ENCODE measurements at places on chromosomes 1 and 21.

DNA sequence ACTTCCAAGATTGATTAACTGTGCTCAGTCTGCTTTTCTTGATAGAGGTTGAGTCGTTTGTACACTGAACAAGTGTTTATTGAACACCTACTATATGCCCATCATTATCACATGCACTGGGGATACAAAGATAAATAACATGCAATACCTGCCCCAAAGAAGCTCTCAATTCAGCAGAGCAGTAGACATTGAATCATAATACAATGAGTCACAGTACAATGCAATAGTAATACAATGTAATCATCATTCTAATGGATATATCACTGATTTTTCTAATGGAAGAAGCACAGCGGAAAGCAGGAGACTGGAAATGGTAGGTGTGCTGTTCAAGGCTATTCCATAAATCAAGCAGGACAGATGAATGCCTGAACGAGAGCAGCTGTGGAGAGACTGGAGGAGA, 3.7 kb upstream of the SEC16B start:
- no peak for DNase-seq

DNA sequence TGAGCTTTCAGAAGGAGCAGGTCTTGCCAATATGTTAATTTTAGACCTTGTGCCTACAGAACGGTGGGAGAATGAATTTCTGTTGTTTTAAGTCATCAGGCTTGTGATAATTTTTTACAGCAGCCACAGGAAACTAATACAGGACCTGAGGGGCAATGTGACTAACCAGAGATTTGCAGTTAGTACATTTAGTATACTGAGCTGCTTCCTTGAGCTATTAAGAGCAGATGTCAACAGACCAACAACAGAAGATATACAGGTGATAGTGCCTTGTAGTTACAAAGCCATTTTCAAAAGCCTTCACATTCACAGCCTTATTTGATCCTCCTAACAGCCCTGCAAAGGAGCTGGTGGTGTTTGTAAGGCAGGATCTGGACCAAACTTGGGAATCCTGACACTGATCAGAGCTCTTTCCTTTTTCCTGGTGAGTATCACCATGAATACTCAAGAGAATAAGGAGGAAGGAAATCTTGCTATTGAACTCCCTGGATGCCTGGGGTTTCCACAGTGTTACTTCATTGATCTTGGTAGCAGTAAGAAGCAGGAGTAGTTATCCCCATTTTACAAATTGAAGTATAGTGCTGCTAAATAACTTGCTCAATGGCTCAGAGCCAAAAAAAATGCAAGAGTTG, 4.7 kb upstream of the SLAMF1 start:
- no peak for DNase-seq

DNA sequence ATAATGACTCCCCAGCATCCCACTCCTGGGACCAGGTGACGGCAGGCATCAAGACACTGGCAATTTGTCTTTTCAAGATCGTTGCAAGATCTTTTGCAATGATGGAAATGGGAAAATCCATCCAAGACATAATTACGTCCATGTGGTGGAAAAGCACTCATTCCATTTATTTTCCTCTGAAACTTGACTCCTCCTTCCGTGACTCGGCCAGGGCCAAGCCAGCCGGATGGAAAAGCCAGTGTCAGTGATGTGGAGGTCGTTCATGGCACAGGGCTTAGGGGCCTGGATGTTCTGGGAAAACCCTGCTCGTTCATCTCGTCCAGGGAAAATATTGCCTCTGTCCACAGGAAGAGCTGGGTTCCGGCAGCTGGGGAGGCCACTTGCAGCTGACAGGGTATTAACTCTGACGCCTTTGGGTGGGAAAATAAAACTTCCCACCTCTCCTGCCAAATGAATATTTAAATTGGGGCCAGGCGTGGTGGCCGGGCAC, 46.2 kb downstream of the C1orf198 start:
- DNase-seq = no peak

DNA sequence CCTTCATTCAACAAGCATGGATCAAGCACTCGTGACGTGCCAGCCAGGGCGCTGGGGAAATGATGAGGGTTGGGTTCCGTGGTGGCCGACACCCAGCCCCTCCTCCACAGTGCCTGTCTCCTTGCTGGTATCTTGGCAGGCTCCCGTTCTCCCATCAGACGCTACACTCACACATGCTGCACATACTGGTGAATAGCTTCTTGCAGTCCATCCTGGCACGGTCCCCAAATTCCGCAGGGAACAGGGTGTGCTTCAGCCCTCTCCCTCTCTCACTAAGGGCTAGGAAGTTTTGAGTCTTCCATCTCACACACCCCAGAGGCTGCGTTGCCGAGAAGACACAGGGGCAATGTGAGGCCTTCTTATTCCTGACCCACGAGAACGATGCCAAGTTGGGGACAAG, 10.1 kb upstream of the MEF2D start:
- DNase-seq = no peak

DNA sequence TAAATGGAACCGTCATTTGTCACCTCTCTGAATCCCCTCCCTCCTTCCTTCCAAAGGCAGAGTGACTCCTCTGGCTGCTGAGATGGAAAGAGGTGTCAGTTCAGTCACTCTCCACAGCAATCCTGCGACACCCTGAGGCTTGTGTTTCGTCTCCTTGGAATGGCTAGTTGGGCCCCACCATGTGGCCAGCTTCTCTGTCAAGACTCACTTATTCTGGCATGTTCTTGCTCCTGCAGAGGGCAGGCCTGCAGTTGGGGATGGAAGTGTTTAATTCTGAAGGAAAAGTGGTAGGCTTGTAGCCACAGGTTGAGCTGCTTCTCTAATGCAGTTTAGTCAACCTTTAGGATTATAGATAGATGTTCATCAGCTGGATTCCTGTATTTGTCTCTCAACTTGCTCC, 149.6 kb downstream of the LMO4 start:
- DNase-seq = no peak

DNA sequence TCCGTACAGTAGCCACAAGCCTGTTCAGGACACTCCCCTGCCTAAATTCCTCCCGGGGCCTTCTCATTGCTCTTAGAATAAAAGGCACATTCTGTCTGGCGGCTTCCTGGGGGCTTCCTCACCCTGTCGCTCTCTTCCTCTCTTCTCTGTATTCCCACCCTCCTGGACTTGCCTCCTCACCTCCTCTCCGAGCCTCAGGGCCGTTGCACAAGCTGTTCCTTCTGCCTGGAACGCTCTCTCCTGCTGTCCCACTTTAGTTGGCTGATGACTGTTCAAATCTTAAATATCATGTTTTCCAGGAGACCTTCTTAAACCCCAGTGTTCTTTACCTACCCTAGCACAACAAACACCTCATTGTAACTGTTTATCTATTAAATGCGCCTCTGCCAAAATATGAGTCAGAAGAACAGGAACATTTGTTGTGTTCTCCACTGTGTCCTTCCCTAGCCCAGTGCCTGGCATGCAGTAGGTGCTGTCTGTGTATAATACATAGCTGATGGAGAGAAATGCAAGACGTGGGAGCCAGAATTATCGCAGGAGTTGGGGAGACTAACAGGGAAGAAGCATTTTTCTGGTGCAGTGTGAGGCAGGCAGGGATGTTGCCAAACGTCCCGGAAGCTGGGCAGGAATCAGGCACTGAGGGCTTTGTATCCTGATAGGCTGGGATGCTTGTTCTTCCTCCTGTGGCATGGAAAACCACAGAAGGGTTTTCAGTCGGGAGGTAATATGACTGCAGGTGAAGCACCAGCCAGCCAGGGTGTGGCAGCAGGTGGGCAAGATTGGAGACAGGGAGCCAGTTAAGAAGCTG, 24.1 kb upstream of the THRAP3 start:
- no peak for DNase-seq

- DNase-seq = no peak
These were observed 9.2 kb upstream of the PTGS2 start for GRCh38 chr1:186689376-186689775.

DNA sequence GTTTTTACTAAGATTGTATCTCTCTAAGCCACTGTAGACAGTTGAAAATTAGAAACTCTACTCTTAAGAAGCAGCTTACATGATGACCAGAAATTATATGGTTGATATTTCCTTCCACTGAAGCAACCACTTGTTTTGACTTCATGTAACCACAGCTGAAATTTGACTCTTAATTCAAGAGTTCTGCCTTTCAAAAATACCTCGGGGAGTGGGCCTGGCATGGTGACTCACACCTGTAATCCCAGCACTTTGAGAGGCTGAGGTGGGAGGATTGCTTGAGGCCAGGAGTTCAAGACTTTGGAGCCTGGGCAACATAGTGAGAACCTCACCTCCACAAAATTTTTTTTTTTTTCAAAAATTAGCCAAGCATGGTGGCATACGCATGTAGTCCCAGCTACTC, 4.3 kb downstream of the AMPD1 start:
- no peak for DNase-seq

DNA sequence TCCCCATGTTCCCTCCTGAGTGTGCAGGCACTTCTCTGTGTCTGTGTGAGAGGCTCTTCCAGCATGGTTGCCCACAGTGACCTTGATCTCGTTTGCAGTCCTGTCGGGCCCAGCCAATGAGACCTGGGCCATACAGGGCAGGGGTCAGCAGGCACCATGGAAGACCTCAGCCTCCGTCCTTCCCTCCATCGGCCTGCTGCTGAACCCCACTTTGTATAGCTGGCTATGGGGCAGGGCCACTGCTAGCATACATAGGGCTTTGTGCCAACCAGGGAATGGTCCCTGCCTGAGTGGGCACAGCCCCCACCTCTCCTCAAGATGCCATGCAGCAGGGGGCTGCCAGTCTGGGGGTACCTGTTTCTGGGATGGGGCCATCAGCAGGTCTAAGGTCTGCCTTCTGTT, 3.8 kb downstream of the C1orf35 start:
- DNase-seq = no peak

DNA sequence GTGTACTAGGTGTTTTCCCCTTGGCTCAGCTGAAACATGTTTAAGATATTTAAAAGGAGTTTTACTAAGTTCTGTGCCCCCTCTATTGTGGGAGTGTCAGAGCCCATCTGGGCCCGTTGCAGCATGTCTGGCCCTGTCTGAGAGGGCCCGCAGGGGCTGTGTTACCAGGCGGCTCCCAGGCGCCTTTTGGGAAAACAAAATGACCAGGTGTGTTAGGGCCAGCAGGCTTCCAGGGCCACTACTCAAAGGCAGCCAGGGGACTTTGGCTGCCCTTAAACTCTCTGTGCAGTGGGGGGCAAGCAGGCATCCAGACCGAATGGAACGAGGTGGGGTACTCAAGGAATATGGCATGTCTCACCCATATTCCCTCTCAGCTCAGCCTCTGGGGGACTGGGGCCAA, 111.7 kb downstream of the KCNN3 start:
- no peak for DNase-seq

DNA sequence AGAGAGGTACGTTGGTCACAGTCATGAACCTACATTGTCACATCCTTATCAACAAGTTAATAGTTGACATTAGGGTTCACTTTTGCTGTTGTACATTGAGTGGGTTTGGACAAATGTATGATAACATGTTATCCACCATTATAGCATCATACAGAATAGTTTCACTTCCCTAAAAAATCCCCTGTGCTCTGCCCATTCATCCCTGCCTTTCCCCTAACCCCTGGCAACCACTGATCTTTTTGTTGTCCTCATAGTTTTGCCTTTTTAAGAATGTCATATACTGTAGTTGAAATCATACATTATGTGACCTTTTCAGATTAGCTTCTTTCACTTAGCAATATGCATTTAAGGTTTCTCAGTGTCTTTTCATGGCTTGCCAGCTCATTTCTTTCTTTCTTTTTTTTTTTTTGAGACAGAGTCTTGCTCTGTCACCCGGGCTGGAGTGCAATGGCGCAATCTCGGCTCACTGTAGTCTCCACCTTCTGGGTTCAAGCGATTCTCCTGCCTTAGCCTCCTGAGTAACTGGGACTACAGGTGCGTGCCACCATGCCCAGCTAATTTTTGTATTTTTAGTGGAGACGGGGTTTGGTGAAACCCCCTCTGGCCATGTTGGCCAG, 50.6 kb downstream of the UCK2 start:
- no peak for DNase-seq

GRCh38 chr1:165352442-165353293, 3.8 kb downstream of the LMX1A start:
- no peak for DNase-seq

DNA sequence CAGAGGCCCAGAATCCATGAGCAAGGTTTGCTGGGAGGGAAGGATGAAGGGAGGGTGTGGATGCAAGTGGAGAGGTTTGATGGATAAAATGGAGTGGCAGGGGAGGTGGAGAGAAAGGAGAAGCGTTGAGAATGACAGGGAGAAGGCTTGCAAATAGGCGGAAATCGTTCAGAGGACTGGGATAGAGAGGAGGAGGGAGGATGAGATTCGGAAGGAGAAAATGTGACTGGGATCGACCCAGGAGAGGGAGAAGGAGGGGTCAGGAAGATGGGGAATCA, 376 bp downstream of the AVPR1B start:
- DNase-seq = no peak

DNA sequence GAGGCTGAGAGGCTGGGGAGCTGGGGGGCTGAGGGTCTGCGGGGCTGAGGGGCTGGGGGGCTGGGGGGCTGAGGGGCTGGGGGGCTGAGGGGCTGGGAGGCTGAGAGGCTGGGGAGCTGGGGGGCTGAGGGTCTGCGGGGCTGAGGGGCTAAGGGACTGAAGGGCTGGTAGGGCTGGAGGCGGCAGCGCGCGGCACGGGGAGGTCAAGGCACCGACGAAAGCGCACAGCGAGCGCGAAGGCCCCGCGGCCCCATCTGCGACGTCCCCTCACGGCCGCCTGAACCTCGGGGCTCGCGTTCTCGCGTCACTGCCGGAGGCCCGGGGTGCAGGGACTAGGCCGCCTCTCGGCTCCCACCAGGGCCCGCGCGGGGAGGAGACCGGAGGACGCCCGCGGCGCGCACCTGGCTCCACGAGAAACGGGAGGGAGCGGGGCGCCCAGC, 356 bp downstream of the INTS11 start:
- DNase-seq = no peak

DNA sequence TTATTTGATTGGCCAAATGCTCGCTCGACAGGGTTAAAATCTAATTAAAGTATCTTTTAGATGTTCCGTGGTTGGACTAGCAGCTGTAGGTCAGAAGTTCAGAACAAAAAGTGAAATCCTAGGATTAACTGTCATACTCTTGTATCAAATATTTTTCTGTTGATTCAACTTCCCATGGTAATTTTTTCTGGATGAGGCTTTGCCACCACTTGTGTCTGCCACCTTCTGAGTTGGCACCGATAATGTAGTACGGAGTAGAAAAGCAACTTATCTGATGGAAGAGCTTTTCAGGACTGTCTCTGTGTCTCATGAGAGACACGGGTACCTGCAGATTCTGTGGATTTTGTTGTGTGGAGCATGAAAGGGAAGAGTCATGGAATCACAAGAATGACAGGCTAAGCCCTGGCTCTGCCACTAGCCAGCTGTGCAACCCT, 44.6 kb upstream of the CNN3 start:
- DNase-seq = no peak

GRCh38 chr1:165759095-165759494, 9.6 kb downstream of the TMCO1 start:
- no peak for DNase-seq

GRCh38 chr1:119147661-119148090, 7.2 kb upstream of the WARS2 start:
- peak; percentile 73 for DNase-seq

GRCh38 chr1:8506456-8506855, 188.5 kb downstream of the SLC45A1 start:
- DNase-seq = no peak

- DNase-seq = no peak
These were observed 1.3 kb downstream of the PIK3R3 start for GRCh38 chr1:46131093-46131492.
